ENCODE measurements at places on chromosomes 6 and 20.

DNA sequence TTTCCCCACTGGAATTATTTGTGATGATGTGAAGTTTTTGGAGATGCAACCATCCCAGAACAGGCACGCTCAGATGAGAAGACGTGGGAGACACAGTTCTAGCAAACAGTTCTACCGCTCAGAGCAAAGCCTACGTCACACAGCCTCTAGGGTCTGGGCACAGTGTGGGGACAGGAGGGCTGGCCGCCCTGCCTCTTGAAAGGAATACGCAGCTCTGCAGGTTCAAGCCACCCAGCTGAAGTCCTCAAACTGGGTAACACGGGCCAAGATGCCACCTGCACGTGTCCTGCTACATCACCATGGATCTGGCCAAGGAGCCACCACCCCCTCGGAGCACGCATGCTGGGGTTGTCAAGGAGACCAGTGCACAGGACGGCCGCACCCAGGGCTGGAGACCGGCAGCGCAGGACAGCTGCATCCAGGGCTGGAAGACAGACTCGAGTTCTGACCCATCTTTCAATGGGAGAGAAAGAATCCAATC, 75.0 kb downstream of the NOL4L start:
- no peak for DNase-seq

DNA sequence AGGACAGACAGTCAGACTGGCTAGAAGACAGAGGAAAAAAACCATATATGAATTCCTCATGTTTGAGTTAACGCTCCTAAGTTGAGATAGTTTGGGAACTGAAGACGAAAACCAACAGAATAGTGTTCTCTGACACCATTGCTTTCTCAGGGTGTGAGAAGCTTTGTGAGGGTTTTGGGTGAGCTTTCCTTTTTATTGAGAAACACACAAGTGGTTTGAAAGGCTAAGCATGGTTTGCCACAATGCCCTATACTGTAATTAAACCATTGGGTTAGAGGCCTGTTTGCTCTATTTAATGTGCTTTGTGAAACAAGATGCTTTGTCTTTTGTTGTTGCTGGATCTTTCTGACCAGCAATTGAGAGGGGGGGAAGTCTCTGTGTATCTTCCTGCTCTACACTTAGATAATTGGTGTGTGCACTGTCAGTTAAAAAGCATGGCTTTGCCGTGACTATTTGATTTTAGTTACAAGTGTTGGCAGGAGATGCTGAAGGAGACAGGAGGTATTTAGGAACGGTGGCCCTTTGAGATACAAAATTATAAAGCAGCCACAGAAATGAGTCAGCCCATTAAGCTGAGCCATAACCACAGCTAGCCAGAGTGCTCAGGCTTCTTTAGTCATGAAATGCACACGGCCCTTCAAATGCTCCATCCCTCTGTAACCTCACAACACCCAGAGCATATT, 273.0 kb upstream of the PREP start:
- DNase-seq, result peak; percentile 33

DNA sequence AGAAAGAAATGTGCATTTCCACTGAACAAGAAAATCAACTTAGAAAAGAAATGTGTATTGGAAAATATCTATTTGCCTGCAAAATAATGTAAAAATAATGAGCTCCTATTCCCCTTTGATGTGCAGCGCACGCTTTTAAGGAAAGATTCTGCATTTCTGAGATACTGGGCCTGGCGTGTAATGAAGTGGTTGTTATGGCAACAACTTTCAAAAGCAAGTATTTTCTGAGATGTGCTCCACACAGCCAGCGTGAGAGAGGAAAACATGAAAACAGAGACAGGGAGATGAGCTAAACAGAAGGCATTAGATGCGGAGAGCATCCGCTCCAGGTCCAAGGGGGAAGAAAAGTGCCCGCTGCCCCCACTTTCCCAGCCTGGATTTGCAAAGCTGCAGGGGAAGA, 39.1 kb upstream of the GTSF1L start:
- no peak for DNase-seq

DNA sequence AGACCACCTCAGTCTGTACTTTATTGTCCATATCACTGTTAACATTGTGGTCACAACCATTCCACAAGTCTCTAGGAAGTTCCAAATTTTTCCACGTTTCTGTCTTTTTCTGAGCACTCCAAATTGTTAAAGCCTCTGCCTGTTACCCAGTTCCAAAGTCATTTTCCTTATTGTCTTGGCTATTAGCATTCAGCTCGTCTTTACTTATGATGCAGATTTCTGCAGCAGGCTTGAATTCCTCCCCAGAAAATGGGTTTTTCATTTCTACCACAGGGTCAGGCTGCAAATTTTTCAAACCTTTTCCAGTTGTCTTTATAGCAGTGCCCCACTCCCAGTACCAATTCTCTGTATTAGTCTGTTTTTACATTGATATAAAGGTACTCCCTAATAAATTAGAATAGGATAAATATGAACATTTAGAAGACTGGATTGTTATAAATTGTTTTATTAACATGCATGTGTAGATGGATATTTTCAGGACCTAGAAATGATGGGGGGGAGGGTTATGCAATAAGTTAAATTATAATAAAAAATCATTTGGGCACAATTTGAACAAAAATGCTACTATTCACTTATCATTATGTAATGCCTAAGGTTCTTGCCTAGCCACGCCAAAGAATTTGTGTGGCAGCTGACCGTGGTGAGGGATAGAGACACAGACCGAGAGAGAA, 595.3 kb upstream of the ADGRB3 start:
- no peak for DNase-seq

GRCh38 chr6:83307849-83308248, 114.7 kb downstream of the RWDD2A start:
- DNase-seq, result no peak

- no peak for DNase-seq
Observed at GRCh38 chr6:16135066-16135465, 6.2 kb downstream of the MYLIP start.
